COLO829 (cell line): ENCODE measurements at places on chromosomes 1 and 21.
A peak's percentile ranks its signal among the peaks of the same experiment; 100 is the strongest.

GRCh38 chr1:60746278-60746791, 336.0 kb upstream of the NFIA start:
- DNase-seq = no peak

DNA sequence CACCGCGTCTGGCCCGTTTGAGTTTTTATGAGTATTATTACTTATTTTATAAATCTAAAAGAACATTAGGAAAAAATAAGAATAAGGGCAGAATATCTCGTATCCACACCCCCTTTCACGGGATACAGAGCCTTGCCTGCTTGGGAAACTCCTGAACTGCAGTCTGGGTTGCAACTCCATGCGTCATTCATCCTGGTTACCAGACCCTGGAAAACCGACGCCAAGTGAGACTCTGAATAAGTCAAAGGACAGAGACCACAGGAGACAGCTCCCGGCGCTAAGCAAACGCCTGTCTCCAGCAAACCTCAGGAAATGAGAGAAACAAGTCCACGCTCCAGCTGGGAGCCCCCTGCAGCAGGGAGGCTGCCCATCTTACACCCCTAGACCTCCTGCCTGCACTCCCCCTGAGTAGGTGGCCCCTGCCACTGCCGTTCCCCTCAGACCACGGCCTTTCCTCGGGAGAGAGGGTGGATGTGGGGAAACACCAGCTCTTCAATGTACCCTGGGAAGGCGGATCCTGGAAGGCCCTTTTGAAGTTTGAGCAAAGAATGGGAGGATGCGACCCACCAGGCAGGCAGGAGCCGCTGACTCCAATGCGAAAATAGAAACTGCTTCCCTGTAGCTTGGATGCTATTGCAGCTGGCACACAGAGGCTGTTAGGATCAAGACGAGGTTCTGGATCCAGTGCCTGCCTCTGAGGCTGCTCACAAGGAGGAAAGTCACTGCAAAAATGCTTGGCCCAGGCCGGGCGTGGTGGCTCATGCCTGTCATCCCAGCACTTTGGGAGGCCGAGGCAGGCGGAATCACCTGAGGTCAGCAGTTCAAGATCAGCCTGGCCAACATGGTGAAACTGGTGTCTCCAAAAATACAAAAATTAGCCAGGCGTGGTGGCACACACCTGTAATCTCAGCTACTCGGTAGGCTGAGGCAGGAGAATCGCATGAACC, 37.7 kb upstream of the GPR157 start:
- DNase-seq = no peak

GRCh38 chr1:66671455-66671854, 80.8 kb upstream of the DYNLT5 start:
- DNase-seq = no peak

DNA sequence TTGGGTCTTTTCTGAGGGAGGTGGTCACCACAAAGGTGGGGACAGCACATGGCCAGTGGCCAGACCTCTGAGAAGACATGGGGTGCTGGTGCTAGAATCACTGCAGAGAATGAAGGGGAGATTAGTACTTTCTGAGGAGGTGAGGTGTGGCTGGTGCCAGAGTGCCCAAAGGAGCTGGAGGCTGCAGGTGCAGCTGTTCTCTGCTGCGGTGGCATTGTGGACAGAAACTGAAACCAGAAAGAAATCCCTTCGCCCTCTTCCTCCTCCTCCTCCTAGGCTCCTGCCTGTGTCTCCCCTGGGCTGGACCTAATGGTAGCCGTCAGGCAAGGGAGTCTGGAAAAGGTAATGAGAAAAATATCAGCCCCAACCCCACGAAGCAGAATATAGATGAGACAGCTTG, 261.7 kb downstream of the TM2D1 start:
- DNase-seq = no peak

DNA sequence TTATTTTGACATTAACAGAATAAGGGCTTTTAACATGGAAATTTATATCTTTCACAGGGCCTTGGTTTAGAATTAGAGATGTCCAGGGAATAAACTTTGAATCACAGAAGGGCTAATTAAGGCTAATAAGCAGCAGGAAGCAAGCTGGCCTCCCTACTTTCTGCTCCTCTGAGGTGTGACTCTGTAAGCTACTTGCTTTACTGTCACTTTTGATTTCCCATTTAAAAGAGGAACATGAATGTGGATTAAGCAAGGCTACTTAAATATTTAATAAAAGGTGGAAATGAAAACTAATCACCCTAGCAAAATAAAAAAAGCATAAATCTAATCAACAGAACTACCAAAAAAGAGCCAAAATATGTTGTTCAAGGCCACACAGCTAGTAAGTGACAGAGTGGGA, 28.9 kb upstream of the CD5L start:
- DNase-seq = no peak

- no peak for DNase-seq
Measured at GRCh38 chr1:231796141-231796540, 169.6 kb downstream of the DISC1 start.

DNA sequence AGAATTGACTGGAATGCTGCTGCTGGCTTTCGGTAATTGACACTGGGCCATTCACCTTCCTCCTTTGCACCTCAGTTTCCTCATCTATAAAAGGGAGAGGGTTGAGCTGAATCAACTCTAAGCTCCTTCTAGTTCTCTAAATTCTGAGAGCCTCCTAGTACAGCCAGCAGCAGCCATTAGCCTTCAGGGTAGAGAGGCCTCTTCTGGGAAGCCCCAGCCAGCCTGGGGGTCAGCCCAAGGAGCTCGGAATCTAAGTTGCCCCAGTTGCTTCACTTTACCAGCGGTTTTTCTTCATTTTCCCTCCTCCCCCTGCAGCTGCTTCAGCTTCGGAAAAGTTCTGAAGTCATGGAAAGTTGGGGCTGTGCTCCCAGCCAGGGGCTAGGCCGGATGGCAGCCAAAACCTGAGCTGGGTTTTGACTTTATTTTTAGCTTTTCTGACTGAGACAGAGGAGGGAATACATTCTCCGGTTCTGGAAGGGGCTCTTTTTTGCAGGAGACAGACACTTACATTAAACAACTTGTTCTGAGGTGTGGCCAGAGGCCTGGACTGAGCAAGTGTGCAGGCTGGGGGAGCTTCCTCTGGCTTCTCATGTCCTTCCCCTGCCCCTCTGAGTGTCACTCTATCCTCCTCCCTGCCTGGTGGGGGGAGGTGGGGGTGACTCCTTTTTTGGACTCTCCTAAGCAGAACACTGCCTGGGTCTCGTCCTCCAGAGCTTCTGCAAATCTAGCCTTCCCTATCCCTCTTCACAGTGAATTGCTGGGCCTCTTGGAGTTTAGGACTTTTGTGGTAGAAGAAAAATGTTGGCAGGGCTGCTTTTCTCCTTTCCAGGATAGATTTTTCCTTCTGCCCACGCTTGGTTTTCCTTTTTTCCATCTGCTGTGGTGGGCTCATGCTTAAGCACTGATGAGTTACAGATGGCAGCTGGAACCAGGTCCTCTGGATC, 14.4 kb downstream of the LMNA start:
- DNase-seq = no peak

GRCh38 chr1:42146626-42147320, 6.4 kb upstream of the GUCA2B start:
- DNase-seq = peak; percentile 48

DNA sequence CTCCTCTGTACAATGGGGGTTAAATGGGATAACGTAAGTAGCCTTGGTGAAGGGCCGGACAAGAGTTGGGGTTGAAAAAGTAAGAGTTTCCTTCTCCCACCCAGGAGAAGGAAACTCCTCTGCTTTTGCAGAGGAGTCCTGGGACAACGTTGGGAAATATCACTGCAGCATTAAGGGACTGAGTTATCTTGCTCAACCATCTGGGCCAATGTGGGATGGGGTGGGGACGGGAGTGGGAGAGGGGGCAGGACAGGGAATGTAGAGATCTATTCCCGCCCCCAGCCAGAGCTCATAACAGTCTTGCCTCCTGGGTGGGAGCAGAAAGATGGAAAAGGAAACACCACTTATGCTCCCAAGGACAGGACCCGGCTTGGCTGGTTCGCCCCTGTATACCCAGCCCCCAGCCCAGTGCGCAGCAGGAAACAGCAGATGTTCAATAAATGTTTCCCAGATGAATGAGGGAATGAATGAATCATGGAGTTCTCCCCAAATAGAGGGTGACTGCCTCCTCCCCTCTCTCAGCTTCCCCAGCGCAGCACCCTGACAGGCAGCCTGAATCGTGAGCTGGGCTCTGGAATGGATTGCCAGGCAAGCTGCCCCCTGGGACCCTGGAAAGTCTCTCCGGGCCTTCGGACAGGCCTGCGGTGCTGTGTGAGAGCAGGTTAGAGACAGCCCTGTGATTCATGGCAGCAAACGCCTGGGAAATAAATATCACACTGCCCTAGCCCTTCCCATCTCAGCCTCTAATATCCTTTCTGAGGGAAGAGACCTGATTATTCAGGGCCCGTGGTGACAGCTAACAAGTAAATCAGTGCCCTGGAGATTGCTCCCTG, 24.8 kb downstream of the FBXO2 start:
- no peak for DNase-seq

DNA sequence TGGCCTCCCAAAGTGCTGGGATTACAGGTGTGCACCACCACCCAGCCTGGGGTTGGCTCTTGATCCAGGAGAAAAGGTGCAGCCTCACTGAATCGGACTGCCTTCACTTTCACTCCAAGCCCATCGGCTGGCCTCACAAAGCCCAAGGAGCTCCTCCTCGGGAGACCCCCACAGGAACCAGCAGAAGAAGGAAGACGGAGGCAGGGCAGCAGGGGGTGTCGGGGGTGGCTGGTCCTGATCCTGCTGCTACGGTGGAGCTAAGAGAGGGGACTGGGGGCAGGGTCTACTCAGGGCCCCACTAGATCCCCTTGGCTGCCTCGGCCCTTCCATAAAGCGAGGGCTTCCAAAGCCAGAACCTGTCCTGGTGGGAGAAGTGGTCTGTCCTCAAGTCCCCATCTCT, 93.9 kb downstream of the STUM start:
- no peak for DNase-seq

- no peak for DNase-seq
Measured at GRCh38 chr1:170309389-170310013, 163.7 kb downstream of the NTMT2 start.

DNA sequence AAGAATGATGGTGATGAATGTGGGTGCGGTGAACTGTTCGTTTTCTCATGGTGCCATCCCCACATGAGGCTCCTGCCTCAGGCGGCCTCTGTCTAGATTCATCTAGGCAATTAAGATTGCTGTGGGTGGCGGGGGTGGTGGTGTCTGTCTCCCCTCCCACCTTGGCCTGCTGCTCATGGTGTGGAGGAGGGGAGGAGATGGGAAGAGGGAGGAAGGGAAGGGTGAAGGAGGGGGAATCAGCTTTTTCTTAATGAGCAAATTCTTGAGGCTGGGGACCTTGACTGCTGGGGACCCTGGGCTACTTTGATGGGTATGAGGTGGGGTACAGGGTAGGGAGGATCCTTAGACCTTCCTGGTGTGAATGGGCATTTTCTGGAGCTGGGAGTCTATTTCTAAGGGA, 55.8 kb downstream of the H3-3A start:
- no peak for DNase-seq

DNA sequence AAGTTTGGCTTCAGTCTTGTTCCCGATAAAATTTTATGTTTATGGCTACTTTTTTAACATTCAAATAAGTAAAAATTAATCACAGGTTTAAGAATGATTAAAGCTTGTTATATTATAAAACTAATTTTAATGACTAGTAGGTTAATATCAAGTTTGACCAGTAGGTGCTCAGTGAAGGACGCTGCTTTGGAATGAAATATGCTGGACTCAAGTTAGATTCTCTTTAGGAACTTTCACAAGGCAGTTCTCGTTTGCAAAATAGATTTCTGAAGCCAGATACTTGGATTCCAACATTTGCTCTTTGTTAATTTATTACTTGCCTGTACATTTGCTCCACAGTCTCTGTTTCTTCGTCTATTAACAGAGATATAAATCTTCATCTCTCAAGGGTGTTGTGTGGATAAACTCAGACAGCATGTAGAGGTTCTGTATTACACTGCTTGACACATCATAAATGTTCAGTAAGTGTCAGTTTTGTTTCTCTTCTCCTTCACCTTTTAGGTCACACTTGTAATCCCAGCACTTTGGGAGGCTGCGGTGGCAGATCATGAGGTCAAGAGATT, 432.8 kb upstream of the CHRM3 start:
- DNase-seq = no peak

DNA sequence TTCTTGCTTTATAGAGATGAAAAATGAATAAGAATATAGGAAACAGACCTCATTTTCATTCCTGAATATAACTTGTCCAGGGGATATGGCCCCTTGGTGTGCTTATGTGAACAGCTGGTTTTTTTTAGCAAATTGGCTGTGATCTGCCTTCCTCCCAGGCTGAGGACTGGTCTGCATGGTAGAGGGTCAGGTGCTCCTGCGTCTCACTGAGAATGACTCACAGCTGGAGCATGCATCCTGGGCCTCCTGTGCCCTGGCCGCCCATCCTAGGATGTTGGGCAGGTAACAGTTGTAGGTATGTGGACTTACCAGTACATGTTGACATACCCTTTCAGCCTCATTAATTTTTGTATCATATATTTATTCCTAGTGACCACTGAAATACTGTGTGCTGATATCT, 29.8 kb downstream of the AGT start:
- no peak for DNase-seq

GRCh38 chr1:36890776-36891175, 143.5 kb downstream of the GRIK3 start:
- DNase-seq = no peak

- no peak for DNase-seq
Measured at GRCh38 chr1:178619042-178619927, 105.8 kb upstream of the RALGPS2 start.

GRCh38 chr1:84719543-84720217, 29.4 kb upstream of the SSX2IP start:
- DNase-seq = peak; percentile 13
